ENCODE measurements at places on chromosomes 6 and 20.
A peak's percentile ranks its signal among the peaks of the same experiment; 100 is the strongest.

DNA sequence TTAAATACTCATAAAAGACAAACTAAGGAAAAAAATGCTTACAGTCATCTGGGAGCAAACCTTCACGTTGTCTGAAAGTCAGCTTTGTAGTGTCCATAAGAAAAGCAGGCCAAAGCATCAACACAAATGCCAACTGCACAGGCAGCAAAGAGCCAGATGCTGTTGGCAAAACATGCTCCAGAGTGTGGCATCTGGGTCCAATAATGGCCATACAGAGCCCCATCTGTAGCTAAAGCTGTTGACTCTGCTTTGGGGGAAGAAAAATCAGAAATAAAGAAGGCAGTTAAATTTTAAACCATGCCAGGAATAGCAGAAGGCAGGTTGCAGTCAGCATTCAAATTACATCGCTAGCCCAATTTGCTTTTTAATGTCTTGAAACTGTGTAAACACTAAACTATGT is 776.3 kb downstream of the EYS start:
- DNase-seq: no peak

DNA sequence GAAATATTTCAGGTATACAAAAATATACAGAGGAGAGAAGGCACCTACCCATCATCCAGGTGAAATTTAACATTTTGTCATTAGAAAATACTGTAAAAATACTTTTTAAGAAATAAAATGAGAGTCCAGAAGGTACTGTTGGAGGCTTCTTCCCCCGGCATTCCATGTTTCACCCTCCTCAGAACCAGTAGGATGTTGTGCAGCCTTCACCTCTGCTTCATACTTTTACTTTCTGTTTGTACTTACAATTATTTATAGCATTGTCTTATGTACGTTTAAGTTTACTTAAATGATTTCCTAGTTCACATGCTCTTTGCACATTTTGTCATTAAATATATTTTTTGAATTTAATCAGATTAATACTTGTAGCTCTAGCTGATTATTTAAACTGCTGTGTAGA is 30.9 kb downstream of the TMEM200A start:
- DNase-seq: peak; percentile 7

DNA sequence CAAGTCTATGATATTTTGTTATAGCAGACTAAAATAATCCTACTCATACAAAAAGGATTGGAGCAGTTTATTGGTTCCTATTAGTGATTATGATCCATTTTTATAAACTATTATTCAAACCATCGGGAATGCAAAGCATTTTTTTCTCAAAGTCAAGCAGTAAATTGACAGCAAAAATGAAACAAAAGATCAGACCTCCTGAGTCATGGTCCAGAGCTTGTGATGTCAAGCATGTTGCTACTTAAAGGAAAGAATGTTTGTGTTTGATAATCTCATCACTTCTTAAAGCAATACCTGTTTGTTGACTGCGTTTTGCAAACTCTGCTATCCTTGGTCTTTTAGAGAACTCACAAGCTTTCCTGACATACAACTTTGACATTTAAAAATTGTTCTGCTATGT is 204.4 kb downstream of the SAMD5 start:
- DNase-seq: no peak

DNA sequence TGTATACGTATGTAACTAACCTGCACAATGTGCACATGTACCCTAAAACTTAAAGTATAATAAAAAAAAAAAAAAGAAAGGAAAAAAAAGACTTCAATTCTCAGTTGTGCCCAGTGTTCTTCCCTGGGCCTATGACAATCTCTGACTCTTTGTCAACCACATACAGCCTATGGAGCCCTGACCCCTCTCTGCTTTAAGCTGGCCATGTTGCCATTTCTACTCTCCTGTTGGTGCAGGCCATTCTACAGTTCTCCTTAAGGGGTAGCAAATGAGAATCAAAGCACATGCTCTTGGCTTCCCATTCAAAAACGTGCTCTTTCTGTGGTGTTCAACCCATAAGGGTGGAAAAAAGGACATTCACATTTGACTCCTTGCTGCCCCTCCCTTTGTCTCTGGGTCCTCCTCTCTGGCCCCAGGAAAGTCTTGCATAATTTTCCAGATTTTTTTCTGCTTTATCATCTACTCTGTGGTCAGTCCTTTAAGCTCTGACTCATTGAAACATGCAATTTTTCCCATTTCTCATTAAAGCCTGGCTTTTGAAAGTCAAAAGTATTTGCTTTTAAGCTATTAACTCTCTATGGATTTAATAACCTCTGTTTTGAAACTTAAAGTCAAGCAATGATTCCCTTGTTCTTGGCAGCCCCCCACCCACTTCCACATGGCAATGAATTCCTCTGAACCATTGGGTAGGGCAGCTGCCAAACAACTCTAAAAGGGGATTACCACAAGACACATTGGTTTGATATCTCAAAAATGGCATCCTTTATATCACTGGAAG is 208.6 kb upstream of the MCHR2 start:
- peak; percentile 82 for DNase-seq

- peak; percentile 53 for DNase-seq
These were observed 16.6 kb downstream of the SLC22A1 start for GRCh38 chr6:160137989-160138835.

GRCh38 chr20:8388141-8388540 is 256.1 kb downstream of the PLCB1 start:
- no peak for DNase-seq

- DNase-seq: no peak
These were observed 54.5 kb upstream of the DYNLRB1 start for GRCh38 chr20:34461779-34462087.

DNA sequence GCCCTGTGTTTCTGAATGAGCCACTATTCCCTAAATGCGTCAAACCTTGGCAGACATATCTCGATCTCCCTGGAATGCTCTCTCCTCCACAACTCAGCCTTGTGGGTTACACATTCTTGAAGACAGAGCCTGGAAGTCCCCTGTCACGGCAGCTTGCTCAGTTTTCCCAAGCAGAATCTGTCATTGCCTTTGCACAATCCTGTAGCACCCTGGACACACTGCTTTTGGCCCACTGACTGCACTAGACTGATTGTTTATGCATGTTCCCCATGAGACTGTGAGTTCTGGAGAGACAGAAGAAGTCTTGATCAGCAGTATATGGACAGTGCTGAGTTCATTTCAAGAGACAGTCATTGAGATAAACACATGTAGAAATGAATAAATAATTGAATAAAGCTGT is 406.7 kb downstream of the CD83 start:
- DNase-seq: no peak

DNA sequence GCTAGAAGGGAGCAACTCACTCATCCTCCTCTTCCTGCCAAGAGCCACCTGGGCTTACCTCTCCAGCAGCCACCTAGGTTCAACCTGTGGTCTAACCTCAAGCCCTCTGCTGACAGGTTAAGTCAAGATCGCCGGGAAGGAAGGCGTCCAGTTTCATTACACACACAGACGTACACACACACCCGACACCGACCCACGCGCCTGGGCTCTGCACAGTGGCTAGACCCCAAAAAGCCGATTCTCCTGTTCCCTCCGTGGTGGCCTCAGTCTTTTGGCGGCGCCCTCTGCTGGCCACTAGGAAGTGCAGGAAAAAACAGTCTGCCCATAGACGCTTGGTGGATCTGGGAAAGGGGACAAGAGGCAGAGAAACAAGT is 52.8 kb downstream of the MRPL14 start:
- no peak for DNase-seq

Measured in RWPE1 (cell line).